Dermis blood vessel endothelial cell (primary cell): ENCODE measurements at places on chromosomes 12 and 14.

DNA sequence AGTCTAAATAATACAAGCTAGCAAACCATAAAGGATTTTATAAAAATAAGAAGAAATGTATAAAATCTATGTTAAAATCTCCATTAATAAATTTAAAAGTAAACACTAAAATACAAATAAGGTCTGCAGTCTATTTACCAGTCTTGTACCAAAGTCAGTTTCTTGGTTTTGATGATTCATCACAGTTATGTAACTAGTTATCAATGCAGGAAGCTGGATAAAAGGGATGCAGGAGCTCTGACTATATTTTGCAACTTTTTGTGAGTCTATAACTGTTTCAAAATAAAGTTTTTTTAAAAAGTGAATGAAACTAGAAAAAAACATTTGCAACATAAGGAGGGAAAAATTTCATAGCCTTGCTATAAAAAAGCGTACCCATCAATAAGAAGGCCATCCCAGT, 151.5 kb downstream of the DERA start:
- DNase-seq, result no peak

GRCh38 chr12:100553936-100554335, 19.5 kb upstream of the GAS2L3 start:
- DNase-seq, result no peak

DNA sequence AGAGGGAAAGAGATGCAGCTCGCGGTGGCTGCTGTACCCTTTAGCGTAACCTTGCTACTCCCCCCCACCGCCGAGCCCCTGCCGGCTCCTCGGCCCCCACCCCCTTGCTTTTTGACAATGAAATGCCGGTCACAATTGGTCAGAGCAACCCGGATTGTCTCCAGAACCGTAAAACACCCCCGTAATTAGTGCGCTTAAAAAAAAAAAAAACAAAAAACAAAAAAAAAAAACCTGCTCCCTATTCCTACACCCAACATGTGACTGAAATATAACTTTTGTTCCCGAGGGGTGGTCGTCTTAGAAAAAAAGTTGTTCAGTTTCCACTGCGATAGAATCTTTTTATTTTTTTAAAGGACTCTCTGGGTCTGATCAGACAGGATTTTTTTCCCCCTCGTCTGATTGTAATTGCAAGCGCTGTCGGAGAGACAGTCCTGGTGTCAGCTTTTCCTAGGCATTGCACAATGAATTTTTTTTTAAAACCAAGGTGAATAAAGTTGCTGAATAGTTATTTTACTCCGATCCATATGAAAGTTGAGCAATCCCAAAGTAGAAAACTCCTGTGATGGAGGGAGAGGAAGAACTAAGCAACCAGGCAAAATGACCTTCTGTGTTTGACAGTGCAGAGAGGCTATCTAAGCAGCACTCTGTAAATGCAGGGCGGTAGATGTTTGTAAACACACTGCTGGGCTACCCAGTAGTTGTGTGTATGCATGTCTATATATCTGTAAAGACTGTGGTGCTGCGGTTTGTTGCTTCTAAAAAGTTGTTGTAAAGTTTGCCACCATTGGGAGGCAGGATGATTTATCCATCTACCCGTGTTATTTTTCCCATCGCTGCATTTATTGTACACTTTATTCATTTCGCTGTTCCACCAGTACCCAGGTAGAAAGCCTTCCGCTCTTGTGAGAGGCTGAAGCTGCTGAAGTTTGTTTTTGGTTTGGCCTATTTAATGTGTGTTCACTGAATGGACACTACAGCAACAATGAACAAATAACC, 1.1 kb downstream of the ETV6 start:
- peak; percentile 54 for DNase-seq

GRCh38 chr14:74595006-74595735, 16.9 kb downstream of the LTBP2 start:
- peak; percentile 75 for DNase-seq

DNA sequence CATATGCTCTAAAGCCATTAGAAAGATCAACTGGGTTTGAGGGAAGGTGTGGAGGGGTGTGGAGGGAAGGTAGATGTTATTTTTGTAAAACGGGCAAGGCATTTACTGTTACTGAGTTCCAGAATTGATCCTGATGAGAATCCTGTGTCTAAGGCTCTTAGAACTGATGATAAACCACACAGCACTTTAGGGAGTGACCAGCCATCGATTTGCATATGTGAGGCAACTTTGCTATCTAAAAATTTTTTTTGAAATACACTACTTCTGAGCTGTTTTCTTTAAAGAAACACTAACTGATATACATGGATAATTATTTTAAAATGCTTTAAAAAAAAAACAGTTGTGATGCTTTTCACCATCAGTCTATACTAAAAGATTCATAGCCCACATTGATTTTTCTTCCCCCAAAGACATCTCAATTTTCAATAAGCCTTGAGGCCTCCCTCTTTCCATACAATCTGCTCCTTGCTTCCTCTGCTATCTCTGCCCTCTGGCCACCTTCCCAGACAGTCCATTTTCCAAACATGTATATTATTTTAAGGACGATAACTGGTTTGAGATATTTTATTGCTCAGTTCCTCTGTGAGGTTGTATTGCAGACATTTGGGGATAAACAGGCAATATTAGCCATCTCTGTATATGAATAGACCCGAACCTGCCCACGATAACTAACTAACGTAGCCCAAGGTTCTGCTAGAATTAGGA, 265.9 kb downstream of the EFCAB11 start:
- DNase-seq, result no peak

- DNase-seq, result no peak
These were observed 69.4 kb upstream of the DYRK2 start for GRCh38 chr12:67578976-67579661.

GRCh38 chr12:24848941-24849477, 99.9 kb downstream of the BCAT1 start:
- no peak for DNase-seq

DNA sequence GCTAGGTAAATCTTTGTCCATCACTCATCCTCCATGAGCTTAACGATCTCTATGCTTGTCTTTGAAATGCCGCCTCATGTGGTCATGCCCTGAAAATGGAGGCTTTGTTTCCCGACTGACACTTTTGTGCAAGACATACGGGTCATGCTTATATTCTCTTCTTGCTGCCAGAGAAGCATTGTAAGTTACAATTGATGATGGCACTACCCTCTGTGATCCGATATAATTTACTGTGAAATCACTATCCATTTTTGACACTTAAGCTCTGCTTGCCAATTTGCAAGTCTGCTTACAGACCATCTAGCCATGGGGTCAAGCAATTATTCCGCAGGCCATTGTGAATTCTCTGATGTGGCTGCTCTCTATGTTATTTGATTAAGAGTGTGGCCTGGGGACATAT, 650.0 kb downstream of the FLRT2 start:
- no peak for DNase-seq

DNA sequence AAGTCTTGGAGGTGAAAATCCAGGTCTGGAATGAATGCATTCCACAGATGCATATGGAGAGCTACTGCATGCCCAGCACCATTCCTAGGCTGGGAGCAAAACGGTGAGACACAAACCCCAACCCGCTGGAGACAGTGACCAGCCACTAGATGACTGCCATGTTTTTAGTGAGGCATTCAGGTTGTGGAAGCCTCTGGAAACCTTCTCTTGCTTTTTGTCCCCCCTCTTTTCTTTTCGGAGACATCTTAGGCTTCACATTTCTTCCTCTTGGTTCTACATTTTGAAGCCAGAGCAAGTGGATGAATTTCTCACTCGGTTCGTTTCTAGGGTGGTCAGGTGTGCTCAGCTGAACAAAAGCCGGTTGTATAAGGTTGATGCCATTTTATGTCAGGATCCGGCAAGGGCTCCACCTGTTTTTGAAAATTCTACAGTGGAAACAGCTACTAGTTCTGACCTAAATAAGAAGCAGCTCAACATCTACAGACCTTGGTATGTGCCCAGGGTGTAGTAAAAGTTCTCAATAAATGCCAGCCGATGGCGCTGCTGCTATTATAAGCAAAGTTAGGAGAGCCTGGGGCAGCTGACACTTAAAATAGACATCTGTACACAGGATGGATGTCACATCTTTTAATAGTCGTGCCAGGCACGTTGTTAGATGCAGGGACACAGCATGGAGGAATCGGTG, 1.8 kb upstream of the ZNF839 start:
- peak; percentile 59 for DNase-seq

DNA sequence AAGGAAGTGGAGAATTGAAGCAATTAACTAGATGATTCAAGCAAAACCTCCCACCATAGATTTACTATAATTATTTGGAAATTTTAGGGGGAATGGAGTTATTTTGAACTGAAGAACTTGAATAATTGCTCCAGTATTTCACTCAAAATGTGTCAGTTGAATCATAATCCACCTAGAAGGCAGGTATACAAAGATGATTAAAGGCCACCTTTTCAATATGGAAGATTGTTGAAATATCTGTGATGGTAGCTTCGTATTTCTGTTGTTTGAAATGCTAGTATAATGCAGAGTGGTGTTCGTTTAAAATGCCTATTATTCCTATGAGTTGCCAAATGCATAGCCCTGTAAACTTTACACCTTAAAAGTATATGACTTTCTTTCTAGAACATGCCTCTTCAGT, 3.1 kb downstream of the HMGA2 start:
- DNase-seq, result no peak

DNA sequence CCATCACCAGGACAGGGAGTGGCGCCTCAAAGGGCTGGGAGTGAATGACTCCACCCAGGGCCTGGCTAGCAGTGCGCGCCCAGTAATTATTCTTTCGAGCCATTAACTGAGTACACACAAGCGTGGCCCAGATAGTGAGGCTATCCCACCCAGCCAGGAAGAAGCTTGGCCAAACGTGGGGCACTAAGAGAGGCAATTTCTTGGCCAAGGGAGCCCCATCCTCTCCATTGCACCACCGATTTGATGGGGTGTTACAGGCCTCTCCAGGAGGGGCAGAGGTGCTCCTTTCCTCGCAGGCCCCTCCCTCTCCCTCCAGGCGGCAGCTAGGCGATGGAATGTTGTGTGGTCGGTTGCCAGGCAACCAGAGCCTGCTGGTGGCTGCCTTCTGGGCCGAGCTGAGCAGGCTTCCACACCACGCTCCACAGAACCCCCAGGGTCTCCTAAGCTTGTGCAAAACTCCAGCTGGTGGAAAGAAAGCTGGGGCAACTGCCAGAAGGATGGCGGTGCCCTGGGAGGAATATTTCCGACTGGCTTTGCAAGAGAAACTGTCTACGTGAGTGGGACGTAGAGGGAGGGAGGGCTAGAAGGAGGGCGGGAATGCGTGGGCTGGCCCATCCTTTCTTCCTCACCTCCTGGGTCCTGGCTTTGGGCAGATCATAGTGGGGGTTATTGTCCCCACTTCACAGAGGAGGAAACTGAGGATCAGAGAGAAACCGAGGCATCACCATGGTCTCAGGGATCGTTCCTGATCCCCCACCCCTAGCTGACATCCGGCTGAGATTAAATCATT, at the start of gene CFAP73:
Gene CFAP73 (plus strand): TSS at position 364 of the 790 bp plus-strand sequence. CDS start 134 bp downstream, at position 498.
- peak; percentile 75 for DNase-seq

- DNase-seq, result no peak
These were observed 39.8 kb downstream of the NIN start for GRCh38 chr14:50791201-50791600.

- no peak for DNase-seq
These were observed 26.5 kb upstream of the BCAT1 start for GRCh38 chr12:24975425-24975824.
